Fibroblast of lung (primary cell): ENCODE measurements at places on chromosomes 16 and 17. TPM values are rescaled to one million over a fixed set of nuclear protein-coding genes. Genes with fewer than 3 reads are reported as not detected.

Gene HELZ
- 28.1 and 39.8 TPM in 2 replicates for total RNA-seq

Gene TAT
- total RNA-seq = not detected in 2 replicates

Gene CCL4
- total RNA-seq = not detected in 2 replicates

Gene CDRT15L2
- not detected in 2 replicates for total RNA-seq

Gene SOCS3
- total RNA-seq = 163 and 185 TPM in 2 replicates

Gene CCL14
- not detected in 2 replicates for total RNA-seq

Gene ZG16B
- total RNA-seq = not detected in 2 replicates

Gene ACOX1
- 44.4 and 70.5 TPM in 2 replicates for total RNA-seq
